Retina (tissue), 1 donor: ENCODE measurements at places on chromosomes 2 and 18.

- no peak for DNase-seq
Measured at GRCh38 chr2:239471011-239471792, 70.4 kb upstream of the HDAC4 start.

DNA sequence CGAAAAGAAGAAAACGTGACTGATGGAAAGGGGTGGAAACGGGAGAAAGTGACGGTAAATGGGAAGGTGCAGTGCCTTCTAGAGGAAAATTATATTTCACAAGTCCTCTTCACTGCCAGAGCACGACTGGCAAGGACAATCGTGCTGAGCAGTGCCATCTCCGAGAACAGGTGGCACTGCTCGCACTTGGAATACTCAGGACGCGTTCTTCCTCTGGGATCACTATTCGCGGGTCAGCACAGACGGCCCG is 364 bp downstream of the STAT1 start:
- no peak for DNase-seq

- DNase-seq: no peak
Measured at GRCh38 chr2:108593547-108594098, 59.4 kb downstream of the LIMS1 start.

- DNase-seq: peak; percentile 51
Measured at GRCh38 chr2:152464851-152465470, 130.0 kb downstream of the FMNL2 start.

DNA sequence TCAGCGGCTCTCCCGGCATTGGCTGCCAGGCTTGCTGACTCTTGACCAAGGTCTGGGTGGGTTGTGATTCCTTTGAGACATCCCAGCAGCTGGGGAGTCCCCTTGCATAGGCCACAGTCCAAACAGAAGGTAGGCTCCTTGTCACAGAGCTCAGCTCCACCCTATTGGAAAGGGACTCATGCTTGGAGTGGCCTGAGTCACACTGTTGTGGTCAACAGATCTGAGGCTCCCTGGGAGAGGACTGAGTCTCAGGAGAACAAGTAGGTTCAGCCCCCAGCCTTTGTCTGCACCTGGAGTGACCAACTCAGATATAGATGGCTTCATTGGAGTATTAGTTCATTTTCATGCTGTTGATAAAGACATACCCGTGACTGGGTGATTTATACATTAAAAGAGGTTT is 32.1 kb upstream of the SH3BP4 start:
- no peak for DNase-seq

- no peak for DNase-seq
Measured at GRCh38 chr2:10183146-10183675, 60.7 kb downstream of the RRM2 start.
